ENCODE measurements at places on chromosomes 1 and 21. TPM values are rescaled to one million over a fixed set of nuclear protein-coding genes. Genes with fewer than 3 reads are reported as not detected.

DNA sequence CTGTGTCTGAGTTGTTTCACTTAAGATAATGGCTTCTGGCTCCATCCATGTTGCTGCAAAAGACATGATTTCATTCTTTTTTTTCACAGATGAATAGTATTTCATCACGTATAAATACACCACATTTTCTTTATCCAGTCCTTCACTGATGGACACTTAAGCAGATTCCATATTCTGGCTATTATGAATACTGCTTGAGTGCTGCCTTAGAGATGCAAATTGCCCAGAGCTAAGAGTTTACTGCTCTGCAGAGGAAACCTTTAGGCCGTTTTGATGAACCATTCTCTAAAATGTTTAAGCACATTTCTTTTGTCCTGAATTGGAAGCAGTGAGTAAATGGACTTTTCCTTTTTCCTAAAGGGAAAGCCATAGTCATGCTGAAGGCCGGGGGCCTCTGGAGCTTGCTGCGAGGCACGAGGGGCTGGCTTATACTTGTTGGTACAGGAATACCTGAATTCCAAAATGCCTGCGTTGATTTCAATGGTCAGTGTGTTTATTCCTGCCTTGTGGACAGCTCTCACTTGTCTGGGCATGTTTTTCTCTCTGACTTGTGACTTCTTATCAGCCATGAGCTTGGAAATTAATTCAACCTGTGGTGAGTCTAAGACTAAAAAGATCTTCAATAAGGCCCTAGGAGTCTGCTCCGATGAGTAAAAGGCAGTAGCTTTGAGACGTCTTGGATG lies 201.0 kb upstream of the MAP1LC3C start:
- DNase-seq: no peak
- H3K4me3 ChIP-seq: no peak overlapping the region
- H3K4me1 ChIP-seq: no peaks in the 10 kb centered on the region
- H3K27me3 ChIP-seq: no peaks in the 10 kb centered on the region
- H3K36me3 ChIP-seq: no peaks in the 10 kb centered on the region

GSTM5 gene
- not detected for polyA plus RNA-seq

GRCh38 chr1:67052741-67053534 lies 1.0 kb downstream of the SLC35D1 start:
- no peaks in the 10 kb centered on the region for H3K27me3 ChIP-seq
- H3K27ac ChIP-seq: peak overlapping the region; percentile 91
- DNase-seq: peak; percentile 59
- peaks cover 24% of the 10 kb centered on the region for H3K4me1 ChIP-seq
- peaks cover 5% of the 10 kb centered on the region for H3K36me3 ChIP-seq
- peak overlapping the region; percentile 89 for H3K4me3 ChIP-seq

GRCh38 chr1:195715652-195716051 lies 892.6 kb downstream of the KCNT2 start:
- H3K36me3 ChIP-seq: no peaks in the 10 kb centered on the region
- H3K4me1 ChIP-seq: no peaks in the 10 kb centered on the region
- no peaks in the 10 kb centered on the region for H3K27me3 ChIP-seq
- no peak for DNase-seq
- H3K4me3 ChIP-seq: no peak overlapping the region

KRTAP13-2 gene
- not detected for polyA plus RNA-seq

USH2A gene
- polyA plus RNA-seq: not detected

GRCh38 chr1:36326499-36326898 lies 3.1 kb upstream of the EVA1B start:
- H3K27ac ChIP-seq: no peak overlapping the region
- peaks cover 10% of the 10 kb centered on the region for H3K4me1 ChIP-seq
- no peak overlapping the region for H3K4me3 ChIP-seq
- H3K36me3 ChIP-seq: no peaks in the 10 kb centered on the region
- no peaks in the 10 kb centered on the region for H3K27me3 ChIP-seq
- no peak for DNase-seq

TMPRSS3 gene
- 2.0 TPM for polyA plus RNA-seq

GRCh38 chr1:230891413-230891812 lies 23.1 kb upstream of the C1orf198 start:
- H3K36me3 ChIP-seq: no peaks in the 10 kb centered on the region
- no peak for DNase-seq
- H3K27me3 ChIP-seq: no peaks in the 10 kb centered on the region
- no peak overlapping the region for H3K4me3 ChIP-seq

DNA sequence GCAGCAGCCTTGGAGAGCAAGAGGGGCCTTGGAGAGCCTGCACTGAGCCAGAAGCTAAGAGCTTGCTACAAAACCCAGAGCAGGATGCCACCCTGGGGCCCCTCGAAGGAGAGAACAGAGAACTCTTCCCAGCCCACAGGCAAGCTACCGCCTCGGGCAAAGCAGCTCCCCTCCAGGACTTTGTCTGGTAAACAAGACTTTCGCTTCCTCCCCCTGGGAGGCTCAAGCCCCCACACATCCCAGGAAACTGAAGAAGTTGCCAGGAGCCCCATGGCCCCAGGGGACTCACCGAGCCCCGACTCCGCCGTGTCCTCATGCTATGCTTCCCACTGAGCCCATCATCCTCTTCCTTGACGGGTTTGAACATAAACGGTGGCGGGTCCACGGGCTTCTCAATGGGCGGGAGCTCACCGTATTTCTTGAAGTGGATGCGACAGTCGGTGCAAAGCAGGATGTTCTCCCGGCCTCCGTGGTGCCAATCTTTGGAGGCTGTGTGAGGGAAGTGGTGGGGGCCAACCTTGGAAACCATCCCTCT lies 45.9 kb downstream of the SLC45A1 start:
- no peaks in the 10 kb centered on the region for H3K4me1 ChIP-seq
- H3K27me3 ChIP-seq: no peaks in the 10 kb centered on the region
- peaks cover 36% of the 10 kb centered on the region for H3K36me3 ChIP-seq
- H3K4me3 ChIP-seq: no peak overlapping the region
- DNase-seq: no peak

TMEM82 gene
- polyA plus RNA-seq: not detected

TCHHL1 gene
- polyA plus RNA-seq: not detected

GRCh38 chr1:119659628-119660027 lies 11.6 kb upstream of the ZNF697 start:
- peaks cover 5% of the 10 kb centered on the region for H3K27me3 ChIP-seq
- no peaks in the 10 kb centered on the region for H3K4me1 ChIP-seq
- no peak overlapping the region for H3K4me3 ChIP-seq
- DNase-seq: no peak
- no peak overlapping the region for H3K27ac ChIP-seq

DNA sequence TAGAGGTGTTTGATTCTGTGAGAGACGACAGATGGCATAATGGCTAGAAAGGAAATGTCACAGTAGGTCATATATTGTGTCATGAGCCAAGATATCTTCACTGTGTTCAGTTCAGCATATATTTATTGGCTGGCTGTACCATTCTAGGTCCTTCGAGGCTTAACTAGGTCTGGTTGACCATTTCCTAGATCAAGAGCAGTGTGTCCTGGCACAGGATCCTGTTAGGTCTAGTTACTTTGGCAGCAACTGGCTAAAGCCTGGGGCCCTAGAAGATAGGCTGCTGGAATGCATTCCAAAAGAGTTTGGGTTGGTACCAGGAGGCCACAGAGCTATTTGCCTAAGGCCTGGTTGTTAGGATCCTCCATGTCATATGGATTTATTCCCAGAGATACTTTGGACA lies 20.9 kb downstream of the ZBTB40 start:
- no peak overlapping the region for H3K4me3 ChIP-seq
- no peak for DNase-seq
- H3K36me3 ChIP-seq: no peaks in the 10 kb centered on the region
- no peaks in the 10 kb centered on the region for H3K27me3 ChIP-seq
- H3K4me1 ChIP-seq: no peaks in the 10 kb centered on the region

GRCh38 chr1:101128211-101128727 lies 102.7 kb upstream of the DPH5 start:
- DNase-seq: no peak
- peak overlapping the region; percentile 17 for H3K4me3 ChIP-seq
- H3K36me3 ChIP-seq: no peaks in the 10 kb centered on the region

DNA sequence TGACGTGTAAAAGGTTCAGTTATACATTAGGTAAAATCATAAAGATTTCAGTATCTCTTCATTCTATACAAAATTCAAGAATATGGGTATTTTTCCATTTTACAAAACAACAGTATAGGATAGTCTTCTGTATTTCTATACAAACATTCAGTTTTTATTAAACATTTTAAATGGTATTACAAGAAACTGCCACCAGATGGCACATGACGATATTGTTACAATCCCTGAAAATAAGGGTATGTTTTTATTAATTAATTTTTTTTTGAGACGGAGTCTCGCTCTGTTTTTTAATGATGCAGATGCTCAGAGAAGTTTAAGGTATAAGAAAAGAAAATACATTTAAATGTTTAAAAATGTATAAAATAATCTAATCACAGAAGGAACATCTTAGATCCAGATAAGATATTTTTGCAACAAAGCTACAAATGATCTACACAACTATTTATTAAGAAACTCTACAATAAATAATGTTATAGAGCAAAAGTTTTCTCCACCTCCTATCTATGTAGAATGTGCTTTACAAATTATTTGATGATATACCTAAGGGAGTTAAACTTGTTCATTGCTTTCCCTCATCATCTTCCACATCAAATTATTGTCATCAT lies 23.5 kb upstream of the RSBN1 start:
- peaks cover 16% of the 10 kb centered on the region for H3K36me3 ChIP-seq
- H3K27ac ChIP-seq: no peak overlapping the region
- H3K4me1 ChIP-seq: no peaks in the 10 kb centered on the region

- H3K4me1 ChIP-seq: no peaks in the 10 kb centered on the region
- no peak for DNase-seq
- no peak overlapping the region for H3K4me3 ChIP-seq
- no peaks in the 10 kb centered on the region for H3K36me3 ChIP-seq
- no peak overlapping the region for H3K27ac ChIP-seq
Measured at GRCh38 chr21:44523567-44524413, 16.2 kb downstream of the KRTAP10-1 start.

CHAF1B gene
- 2.4 TPM for polyA plus RNA-seq

DNA sequence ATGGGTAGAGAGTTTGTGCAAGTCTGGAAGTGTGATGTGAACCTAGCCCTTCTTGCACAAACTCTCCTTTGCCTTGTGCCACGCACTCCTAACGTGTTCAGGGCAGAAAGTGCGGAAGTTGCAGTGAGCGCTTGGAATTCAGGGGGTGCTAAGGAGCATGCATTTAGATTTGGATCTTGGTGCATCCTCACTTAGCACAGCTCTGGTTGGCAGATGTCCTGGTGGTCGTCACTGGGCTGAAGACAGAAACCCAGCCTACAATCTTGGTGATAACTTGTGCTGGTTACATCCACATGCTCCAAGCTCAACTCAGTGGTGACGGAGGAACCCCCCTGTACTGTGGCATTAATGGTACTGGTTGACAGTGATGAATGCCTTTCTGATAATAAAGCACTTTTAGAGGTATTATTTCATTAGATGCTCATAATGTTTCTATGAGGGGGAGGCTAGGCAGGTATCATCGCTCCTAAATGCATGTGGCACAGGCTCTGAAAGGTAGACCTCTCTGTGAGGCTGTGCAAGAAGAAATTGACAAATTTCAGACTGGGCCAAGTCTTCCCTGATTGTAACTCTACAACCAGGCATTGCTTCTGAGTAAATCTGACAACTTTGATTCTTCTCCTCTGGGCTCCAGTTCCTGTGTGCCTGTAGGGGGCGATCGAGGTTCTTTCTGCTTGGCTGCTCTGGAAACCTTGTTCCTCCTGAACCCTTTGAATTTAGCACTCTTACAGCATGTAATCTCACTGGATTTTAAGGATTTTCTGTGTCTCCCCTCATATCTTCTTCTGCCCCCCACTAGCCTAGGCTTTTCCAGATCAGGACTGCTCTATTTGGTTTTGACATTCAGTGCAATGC lies 40.6 kb downstream of the MAPKAPK2 start:
- peaks cover 23% of the 10 kb centered on the region for H3K4me1 ChIP-seq
- H3K36me3 ChIP-seq: peaks cover 9% of the 10 kb centered on the region
- no peaks in the 10 kb centered on the region for H3K27me3 ChIP-seq
